ENCODE measurements at places on chromosomes 1 and 21.

DNA sequence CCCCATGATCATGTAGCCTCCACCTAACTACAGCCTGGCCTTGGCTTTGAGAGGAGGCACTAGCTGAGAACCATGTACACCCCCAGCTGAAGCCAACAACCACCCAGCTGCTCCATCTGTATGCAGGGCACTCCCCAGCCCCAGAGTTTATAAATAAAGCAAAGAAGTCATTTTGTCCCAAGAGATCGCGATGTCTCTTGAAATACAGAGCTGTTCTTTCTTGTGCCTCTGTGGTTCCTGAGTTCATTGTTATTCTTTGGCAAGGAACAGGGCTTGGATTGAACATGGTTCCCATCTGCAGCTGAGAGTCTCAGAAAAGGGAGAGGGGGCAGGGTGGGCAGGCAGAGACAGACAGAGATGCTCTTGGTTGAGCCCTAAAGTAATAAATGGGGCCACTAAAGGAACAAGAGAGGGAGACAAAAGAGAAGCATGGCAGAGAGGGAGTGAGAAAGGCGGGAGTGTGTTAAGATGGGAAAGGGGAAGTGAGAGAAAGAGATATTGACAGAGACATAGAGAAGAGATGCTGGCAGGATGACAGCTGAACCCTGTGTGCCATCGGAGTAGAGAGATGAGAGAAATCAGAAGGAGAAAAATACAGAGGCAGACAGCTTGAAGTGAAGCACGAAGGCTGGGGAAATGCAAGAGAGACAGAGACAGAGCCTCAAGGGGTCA lies 63.3 kb downstream of the TNR start:
- DNase-seq, result no peak

DNA sequence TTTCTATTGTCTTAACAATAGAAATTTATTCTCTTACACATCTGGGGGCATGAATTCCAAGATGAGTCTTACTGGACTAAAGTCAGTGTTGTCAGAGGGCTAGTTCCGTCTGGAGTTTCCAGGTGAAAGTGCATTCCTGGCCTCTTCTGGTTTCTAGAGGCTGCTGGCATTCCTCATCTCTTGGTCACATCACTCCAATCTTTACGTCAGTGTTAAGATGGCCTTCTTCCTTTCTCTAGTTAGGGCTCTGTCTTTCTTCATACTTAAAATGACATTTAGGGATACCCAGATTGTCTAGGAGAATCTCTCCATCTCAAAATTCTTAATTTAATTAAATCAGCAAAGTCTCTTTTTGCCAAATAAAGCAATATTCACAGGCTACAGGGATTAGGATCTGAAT lies 13.3 kb upstream of the PDC start:
- no peak for DNase-seq

DNA sequence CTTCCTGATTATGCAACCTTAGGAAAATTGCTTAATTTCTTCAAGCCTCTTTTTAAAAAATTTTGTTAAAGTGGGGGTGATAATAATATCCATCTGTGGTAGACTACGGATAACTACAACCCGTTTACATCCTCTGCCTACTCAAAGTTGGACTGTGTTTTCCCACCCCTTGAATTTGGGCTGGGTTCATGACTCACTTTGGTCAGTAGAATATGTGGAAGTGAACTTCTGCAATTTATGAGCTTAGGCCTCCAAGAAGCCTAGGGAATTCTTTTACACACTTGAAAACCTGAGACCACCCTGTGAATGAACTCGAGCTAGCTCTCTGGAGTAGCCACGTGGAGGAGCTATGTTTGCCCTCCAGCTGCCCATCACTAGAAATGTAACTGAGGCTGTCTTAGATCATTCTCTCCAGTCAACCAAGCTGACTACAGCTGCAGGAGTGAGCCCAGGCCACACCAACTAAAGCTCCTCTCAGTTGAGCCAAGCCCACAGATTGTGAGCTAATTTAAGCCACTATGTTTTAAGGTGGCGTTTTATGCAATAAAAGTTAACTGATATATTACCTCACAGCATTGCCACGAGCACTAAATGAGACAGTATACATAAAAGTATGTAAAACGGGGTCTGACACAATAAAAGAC lies 29.6 kb upstream of the CACHD1 start:
- no peak for DNase-seq

DNA sequence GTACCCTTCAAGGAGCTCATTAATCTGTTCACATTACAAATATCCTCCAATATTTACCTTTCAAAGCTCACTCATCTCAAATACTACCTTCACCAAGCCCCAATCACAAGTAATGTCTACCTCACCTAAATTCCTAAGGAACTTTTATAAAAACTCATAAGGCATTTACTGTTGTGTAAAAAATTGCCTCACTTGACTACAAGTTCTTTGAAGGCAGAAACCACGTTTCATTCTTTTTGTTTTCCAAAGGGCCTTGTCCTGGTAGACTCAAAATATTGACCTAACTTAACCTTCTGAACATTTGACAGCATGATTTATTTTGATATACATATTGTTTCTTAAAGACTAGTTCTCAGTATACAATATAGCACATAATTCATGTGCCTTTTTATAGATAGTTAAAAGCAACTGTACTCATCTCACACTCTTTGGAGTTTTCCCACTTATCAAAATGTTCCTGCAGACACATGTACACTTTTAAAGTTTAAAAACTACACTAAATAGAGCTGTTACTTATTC lies 2.5 kb downstream of the USP33 start:
- no peak for DNase-seq

All from activated CD4-positive, alpha-beta T cell treated with anti-CD3 and anti-CD28 coated beads, Interleukin-2, amount 50 U/mL, for 1 hour (primary cell).